Left kidney (tissue), 8 donors: ENCODE measurements at places on chromosomes 3 and 15.

- DNase-seq = peak; percentile 33
Observed at GRCh38 chr3:63193647-63194046, 84.5 kb upstream of the SYNPR start.

DNA sequence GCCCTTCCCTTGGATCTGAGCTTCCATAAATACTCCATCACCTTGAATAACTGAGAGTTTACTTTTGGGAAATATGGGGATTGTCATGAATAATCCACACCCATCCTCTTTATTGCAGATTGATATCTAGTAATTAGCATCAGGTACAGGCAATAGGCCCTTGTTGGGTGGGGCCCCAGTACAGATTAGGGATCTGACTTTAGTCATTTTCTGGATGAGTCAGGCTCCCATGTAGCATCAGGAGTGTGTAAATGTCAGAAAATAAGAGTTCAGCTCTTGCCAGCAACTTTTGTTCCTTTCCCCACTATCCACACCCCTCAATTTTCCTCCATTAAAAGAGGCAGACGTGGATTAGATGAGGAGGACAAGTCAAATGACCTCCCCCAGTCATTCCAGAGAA lies 17.7 kb upstream of the SNRK start:
- no peak for DNase-seq

- peak; percentile 50 for DNase-seq
Observed at GRCh38 chr3:182375916-182376315, 417.4 kb upstream of the ATP11B start.

DNA sequence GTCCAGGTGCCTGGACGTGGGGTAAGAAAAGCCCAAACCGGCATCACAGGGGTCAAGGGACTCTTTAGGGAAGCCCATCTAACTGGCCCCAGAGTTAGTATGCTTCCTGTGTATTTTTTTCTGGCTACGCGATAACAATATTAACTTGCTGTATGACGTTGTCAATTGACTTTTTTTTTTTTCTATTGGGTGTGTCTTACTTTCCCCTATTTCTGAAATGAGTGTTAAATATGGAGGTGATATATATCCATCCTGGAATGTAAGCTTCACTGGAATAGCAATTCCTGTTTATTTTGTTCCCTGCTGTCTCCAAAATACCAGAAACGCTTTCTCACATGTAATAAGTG lies 598 bp upstream of the GMNC start:
- DNase-seq = no peak

GRCh38 chr3:163779396-163780344 lies 1298.6 kb downstream of the SI start:
- no peak for DNase-seq

DNA sequence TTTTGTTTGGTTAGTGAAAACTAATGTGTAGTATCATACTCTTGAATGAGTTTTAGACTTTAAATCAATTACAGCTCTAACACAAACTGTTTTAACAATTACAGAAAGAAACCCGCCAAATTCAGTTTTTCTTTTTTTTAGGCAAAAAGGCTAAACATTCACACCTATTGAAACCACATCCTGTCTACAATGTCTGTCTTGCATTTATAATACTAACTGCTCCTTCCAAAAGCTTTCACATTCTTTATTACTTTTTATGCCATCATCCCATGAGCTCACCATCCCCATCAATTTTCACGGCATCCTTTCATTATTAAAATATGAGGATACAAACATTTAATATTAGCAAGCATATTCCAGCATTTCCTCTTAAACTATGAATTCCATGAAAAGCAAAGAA lies 593.3 kb downstream of the FOXP1 start:
- no peak for DNase-seq

DNA sequence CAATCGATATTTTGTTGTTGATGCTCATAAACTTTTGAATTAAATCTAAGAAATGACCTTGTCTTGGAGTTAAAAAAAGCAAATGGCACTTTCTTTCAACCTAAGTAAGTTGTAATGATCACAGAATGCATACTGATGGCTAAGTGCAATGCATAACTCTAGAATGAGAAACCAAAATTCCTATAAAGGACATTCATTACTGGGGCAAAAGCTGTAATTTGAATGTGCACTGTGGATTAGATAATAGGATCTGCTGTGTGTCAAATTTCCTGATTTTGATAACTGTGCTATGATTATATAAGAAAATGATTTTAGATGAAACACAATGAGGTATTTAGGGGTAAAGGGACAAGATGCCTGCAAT lies 14.3 kb downstream of the SIAH2 start:
- DNase-seq = no peak

DNA sequence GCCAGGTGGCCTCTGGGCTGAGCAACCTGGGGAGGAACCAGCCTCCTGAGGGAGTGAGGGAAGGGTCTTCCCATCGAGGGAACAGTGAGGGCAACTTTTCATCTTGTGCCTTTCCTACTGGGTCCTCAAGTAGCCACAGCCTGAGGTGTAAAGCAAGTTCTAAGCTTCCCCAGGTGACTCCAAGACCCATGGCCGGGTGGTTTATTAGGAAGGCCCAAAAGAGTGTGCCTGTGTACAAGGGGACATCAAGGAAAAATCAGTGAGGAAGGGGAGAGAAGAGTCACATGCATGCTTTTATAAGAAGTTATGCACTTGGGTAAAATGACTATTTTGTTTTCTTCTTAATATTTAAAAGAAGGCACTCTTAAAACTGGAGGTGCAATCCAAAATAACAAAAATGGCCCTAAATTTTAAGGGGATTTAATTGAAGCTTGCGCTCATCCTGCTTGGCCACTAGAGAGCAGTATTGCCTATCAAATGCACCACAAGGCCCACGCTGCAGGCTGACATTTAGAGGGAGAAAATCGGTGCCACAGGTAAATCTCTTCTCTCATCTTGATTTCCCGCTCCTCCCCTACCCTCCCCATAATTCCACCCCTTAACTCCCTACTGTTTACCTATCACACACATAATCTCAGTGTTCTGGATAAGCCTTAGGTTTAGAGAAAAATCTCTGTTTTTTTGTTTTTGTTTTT lies 6.7 kb downstream of the NANOGP8 start:
- peak; percentile 48 for DNase-seq

DNA sequence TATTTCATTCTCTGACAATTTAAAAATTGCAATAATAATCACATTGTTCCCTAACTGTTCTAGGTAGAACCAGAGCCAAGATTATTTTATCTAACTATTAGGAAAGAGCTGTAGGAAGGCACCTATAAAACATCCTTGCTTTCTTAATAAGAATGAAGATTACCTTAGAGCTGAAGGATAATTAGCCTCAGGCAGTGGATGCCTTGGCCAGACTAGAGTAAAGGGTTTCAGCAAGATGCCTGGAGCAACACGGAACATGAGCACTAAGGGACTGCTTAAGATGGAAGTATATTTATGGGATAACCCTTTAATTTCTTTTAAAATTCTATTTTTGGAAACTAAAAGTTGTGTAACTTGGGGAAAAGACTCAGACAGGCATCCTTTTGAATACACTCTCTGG lies 456.6 kb upstream of the RBMS3 start:
- no peak for DNase-seq

GRCh38 chr3:78140866-78141265 lies 1101.0 kb downstream of the ROBO2 start:
- DNase-seq = no peak

DNA sequence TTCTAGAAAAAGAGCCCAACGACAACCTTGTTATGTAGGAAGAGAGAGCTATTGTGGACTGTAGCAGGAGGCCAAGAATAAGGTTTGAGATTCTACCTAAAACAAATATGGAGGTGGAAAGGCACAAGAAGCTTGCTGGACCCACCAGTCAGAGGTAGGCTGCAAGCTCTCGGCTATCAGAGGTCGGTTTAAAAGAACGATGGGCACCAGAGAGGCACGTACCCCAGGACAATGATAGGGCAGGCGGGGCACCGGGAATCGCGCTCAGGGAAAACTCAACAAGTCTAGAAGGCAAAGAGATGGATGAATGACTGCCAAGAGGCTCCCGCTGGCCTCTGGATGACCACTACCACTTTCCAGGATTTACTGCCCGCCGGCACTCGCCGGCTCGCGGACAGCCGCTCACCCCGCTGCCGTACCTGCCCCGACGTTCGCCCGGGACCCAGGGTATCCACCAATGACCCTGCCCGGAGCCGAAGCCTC lies 1.1 kb downstream of the HDGFL3 start:
- DNase-seq = peak; percentile 31

DNA sequence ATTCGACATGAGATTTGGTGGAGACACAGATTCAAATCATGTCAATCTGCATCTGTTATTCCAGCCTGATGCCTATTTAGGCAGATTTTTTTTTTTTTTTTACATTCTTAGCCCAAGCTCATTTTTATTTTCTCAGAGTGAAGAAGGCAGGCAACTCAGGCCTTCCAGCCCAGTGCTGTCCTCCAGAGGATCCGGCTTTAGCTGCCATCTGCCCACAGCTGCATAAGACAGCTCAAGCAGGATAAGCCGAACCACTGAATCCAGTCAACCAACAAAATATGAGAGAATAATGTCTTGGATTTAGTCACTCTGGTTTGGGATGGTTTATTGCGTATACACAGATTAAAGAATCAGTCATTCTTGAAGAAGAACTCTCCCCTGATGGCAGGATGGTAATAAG lies 19.9 kb upstream of the COLQ start:
- no peak for DNase-seq

- no peak for DNase-seq
Observed at GRCh38 chr15:44397869-44398268, 29.6 kb upstream of the CTDSPL2 start.

GRCh38 chr3:3739330-3740060 lies 59.7 kb upstream of the LRRN1 start:
- peak; percentile 17 for DNase-seq

DNA sequence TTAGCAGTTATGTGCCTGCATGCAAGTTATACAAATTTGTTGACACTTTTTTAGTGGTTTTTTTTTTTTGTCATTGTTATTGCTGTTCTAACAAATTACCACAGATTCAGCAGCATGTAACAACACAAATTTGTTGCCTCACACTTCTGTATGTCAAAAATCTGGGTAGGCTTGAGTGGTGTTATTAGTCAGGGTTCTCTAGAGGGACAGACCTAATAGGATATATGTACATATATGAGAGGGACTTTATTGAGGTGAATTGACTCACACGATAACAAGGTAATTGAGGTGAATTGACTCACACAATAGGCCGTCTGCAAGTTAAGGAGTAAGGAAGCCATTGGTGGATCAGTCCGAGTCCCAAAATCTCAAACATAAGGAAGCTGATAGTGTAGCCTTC lies 15.0 kb upstream of the PLSCR1 start:
- DNase-seq = no peak

DNA sequence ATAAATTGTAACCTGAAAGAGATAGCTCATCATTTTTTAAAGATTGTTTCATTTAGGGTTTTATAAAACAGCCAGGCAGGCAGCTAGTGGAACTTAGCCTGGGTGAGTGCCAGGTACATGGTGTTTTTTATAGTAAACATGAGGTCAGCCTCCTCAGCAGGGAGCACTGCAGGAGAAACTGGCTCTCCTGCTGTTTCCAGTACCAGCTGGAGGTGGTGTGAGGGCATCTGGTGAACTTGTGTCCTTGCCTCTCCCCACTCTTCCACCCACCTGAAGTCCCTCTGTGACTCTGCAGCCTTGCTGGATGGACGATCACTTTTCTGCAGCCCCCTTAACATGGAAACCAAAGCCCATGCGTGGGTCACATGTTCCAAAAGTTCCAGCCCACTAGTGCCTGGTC lies 128.4 kb downstream of the FAM174B start:
- DNase-seq = no peak

- DNase-seq = no peak
Observed at GRCh38 chr15:45469441-45469840, 53.1 kb downstream of the SLC30A4 start.

DNA sequence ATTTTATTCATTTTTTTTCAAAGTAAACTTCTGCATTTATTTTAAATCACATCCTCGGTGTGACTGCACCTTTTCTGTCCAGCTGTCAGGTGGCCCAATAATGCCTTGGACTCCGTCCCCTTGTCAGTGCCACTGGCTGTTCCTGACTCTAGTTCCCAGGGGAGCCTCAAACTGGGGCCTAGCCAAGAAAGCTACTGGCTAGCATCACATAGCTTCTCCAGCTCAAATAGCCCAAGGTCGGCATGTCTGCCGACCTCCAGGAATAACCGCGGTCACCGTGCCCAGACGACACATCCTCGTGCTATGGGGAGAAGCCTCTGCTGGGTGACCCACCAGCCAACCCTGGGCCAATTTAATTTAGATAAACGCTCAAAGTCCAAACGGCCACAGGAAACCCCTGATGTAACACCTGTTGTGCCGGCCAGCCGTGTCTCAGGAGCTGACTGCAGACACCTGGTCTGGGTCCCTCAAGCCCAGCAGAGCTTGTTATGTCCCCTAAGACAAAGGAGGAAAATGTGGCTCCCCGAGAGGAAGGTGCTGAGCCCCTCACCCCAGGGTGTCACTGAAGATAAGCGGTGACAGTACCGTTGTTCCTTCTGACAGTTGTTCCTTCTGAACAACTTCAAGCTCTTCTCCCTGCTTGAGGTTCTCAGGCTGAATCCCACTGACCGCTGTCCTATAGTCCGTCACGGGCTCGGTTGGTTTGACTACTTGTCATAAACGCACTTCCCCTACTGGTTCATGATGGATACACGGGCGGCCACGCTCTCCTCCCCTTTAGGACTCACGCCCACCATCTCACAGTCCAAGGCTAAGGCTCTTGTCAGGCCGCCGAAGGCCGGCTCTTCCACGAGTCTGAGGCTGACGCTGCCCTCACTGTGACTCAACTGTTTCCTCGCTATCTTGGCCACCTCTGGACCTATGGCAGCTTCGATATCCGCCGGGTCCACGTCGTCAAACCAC lies 126.2 kb downstream of the KLF13 start:
- no peak for DNase-seq

GRCh38 chr3:127325629-127325961 lies 37.7 kb upstream of the PRR20G start:
- no peak for DNase-seq

DNA sequence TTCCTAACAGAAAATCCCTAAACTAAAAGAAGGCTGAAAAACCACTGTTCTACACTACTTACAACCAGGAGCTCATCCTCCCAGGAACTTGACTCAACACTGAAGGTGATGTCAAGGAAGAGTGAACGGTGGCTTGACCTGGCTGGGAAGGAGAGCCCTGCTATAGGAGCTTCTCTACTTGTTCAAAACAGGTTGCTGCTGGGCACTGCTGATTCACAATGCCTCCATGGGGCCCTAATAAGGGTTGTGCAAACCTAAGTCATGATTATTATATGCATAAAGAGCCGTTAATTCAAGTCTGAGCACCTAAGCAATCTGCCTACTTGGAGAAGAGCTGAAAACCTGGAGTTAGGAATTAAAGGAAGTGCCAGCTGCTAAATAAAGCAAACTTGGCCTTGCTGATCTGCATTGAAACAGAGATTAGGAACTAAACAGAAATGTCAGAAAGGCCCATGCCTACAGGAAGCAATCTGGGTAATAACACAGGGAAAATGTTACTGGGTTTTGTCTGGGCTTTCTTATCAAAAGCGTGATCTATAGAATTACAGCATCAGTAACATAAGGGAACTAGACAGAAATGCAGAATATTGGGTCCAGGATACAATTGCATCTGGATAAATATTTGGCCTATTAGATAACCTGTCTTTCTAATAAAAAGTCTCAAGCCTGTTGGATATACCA lies 243.2 kb downstream of the NEK10 start:
- DNase-seq = no peak
